ENCODE measurements at places on chromosomes 13 and 19.

GRCh38 chr19:38251564-38252051 is 4.6 kb downstream of the PPP1R14A start:
- DNase-seq = no peak

- no peak for DNase-seq
Measured at GRCh38 chr13:36038785-36039555, 92.2 kb downstream of the DCLK1 start.

- no peak for DNase-seq
Measured at GRCh38 chr13:26971990-26972887, 199.4 kb downstream of the USP12 start.

- DNase-seq = no peak
Measured at GRCh38 chr13:58953638-58954037, 1210.1 kb downstream of the DIAPH3 start.

GRCh38 chr13:43487461-43487860 is 299.3 kb downstream of the ENOX1 start:
- no peak for DNase-seq

All from central memory CD4-positive, alpha-beta T cell (primary cell).